Inflammatory macrophage (primary cell): ENCODE measurements at places on chromosomes 2 and 18.

DNA sequence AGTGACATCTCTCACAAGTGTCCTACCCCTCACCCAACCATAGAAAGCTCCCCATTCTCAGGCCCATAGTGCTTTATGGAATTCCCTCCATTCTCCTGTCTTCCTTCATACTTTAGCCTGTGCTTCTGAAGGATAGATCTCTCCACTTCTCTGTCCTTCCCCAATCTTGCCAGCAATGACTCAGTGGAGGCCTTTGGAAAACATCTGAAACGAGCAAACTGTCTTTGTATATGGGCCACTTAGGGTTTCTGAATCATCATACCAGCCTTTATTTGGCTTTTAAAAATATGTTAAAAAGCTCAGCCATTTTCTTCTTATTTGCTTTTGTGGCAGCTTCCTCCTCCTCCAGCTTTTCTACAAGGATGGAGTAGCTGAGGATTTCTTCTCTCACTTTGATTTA is 65.6 kb upstream of the ZNF385B start:
- DNase-seq = no peak

GRCh38 chr2:219907011-219907365 is 279.6 kb downstream of the SLC4A3 start:
- no peak for DNase-seq

DNA sequence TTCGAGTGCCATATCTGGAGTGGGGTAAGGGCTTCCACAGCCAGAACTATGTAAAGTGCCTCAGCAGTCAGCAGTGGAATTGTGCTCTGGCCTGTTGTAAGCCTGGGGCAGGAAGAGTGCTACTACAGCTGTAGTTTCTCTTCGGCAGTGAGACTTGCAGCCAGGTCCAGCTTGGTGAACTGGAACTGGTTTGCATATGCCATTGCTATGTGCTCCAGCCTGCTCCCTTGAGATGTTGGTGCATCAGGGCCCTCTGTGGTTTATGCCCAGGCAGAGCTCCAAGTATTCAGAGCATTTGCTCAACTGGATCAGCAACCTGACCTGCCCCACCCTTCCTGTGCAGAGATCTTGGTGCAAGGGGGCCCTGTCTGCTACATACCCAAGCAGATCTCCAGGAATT is 47.8 kb downstream of the ZNF804A start:
- no peak for DNase-seq

DNA sequence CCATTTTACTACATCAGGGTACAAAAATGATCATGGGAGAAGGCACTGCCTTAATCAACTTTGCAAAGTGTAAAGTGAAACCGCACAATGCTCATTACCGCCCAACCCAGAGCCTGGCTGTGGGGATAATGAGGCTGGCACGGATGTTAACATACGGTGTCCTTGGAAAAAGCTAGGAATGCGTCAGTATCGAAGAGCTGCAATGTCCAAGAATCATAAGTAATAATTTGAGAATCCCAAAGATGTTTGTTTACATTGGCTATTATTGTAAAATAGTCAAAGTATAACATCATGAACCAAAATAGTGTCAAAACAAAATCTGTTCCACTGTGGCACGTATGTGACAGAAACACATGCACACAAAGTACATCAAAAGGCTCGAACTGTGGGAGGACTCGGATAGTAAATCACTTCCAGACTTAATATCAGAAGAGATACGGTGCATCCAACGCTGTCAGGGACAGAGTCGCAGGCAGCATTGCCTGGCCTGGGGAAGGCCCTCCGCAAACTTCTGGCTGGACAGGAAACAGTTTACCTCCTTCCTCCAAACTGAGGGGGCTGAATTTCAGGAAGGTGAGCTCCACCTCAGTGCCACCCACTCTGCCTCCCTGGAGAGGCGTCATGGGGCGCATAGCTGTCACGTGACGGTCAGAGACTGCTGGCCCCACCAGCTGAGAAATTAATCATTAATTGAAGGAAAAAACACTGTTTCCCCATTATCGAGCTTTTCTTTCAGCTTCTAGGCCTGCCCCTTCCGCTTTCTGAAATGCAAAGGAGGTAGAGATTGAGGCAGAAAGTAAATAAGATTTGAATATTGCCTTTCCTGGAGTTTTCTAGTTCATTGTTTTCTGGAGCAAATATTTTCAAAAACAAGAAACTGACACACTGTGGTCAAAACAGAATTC is 1.8 kb upstream of the ID2 start:
- DNase-seq = peak; percentile 44

DNA sequence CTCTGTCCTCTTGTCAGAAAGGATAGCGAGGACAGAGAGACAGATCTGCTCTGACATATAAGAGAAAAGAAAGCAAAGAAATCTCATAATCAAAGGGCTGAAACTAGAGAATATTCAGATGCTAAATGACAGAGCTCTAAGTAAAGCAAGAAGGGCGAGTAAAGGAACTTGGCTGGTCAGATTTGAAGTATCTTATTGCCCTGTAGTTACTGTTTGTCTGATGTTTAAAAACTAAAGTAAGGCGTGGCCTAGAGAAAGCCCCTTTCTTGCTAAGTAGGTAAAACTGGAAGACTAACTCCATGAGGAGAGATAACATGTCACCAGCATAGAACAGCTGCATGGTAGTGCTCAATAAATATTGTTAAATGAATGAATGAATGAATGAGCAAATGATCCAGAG is 70.0 kb downstream of the CRACDL start:
- no peak for DNase-seq
